ENCODE measurements at places on chromosomes 6 and 20.

DNA sequence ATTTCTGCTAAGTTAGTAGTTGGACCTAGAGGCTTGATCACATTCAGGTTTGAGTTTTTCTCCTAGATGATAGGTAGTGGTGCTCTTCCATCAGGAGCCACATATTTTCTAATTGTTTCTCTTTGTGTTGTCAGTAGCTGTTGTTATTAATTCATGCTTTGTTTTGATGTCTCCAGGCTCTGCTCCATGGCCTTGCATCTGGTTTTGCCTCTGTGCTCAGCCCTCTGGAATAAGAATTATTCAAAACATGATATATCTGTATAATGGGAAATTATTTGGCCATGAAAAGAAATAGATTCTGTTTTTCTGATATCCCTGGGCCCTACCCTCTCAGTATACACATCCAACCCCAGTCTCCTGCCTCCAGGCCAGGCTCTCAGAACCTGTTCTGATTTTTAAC is 184.8 kb downstream of the CDC5L start:
- no peak for DNase-seq
- H3K27me3 ChIP-seq, result peaks cover 25% of the 10 kb centered on the region
- H3K4me3 ChIP-seq, result no peak overlapping the region
- no peaks in the 10 kb centered on the region for H3K36me3 ChIP-seq
- no peaks in the 10 kb centered on the region for H3K4me1 ChIP-seq

DNA sequence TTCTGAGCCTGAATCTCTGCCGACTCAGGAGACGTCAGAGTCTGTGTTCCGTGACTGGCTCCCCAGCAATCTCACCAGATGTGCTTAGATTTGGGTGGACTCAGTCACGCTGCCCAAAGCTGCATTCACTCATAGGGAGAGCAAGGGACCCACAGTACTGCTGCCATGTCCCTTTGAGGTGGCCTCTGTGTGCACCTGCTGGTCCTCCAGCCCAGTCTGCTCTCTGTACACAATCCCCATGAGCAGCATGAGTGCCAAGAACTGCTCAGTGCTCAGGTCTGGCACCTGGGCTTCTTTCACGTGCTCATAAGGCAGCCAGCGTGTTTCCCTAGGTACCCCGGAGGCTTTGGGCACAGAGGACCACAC is 44.2 kb upstream of the TIAM2 start:
- DNase-seq, result no peak
- H3K27me3 ChIP-seq, result no peaks in the 10 kb centered on the region
- peaks cover 11% of the 10 kb centered on the region for H3K36me3 ChIP-seq

- H3K36me3 ChIP-seq, result peaks cover 40% of the 10 kb centered on the region
- H3K4me3 ChIP-seq, result no peak overlapping the region
- no peaks in the 10 kb centered on the region for H3K4me1 ChIP-seq
- H3K27ac ChIP-seq, result no peak overlapping the region
- H3K27me3 ChIP-seq, result no peaks in the 10 kb centered on the region
Measured at GRCh38 chr20:37244572-37244957, 17.0 kb downstream of the GHRH start.

GRCh38 chr20:33443006-33443511 is 504 bp downstream of the SNTA1 start:
- no peak overlapping the region for H3K27ac ChIP-seq
- peaks cover 13% of the 10 kb centered on the region for H3K27me3 ChIP-seq
- H3K36me3 ChIP-seq, result no peaks in the 10 kb centered on the region
- peak overlapping the region; percentile 79 for H3K4me3 ChIP-seq
- peak; percentile 16 for DNase-seq
- peaks cover 14% of the 10 kb centered on the region for H3K4me1 ChIP-seq

GRCh38 chr20:63732118-63733095 is 4.1 kb upstream of the LIME1 start:
- peaks cover 44% of the 10 kb centered on the region for H3K36me3 ChIP-seq
- H3K27me3 ChIP-seq, result no peaks in the 10 kb centered on the region
- no peak overlapping the region for H3K4me3 ChIP-seq

- no peaks in the 10 kb centered on the region for H3K36me3 ChIP-seq
- H3K27me3 ChIP-seq, result peaks cover 11% of the 10 kb centered on the region
- peak; percentile 11 for DNase-seq
- H3K27ac ChIP-seq, result no peak overlapping the region
- H3K4me1 ChIP-seq, result peaks cover 31% of the 10 kb centered on the region
- no peak overlapping the region for H3K4me3 ChIP-seq
Measured at GRCh38 chr20:17533396-17533795, 2.2 kb upstream of the BFSP1 start.

- H3K36me3 ChIP-seq, result peaks cover 48% of the 10 kb centered on the region
- peaks cover 43% of the 10 kb centered on the region for H3K4me1 ChIP-seq
- no peak overlapping the region for H3K4me3 ChIP-seq
- no peak overlapping the region for H3K27ac ChIP-seq
- no peaks in the 10 kb centered on the region for H3K27me3 ChIP-seq
- DNase-seq, result no peak
Measured at GRCh38 chr6:122405417-122405816, 6.0 kb downstream of the HSF2 start.

DNA sequence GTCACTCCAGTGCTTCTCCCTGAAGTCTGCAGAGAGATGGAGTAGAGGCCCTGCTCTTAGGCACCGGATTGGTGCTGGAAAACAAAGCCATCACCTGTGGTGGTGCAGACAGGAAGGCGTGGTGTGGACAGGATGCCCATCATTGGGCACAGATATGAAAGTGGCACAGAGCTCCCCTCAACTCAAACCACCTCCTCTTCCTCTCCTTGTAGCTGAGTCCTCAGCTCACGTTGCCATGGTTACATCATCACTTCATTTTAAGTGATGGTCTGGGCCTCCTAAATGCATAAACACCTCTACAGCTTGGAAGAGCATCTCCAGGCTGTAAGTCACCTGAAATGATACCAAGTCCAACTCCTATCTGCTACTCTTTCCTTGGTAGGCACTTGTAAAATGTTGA is 8.0 kb upstream of the RTF2 start:
- H3K4me3 ChIP-seq, result no peak overlapping the region
- no peaks in the 10 kb centered on the region for H3K27me3 ChIP-seq
- DNase-seq, result peak; percentile 46
- H3K4me1 ChIP-seq, result peaks cover 48% of the 10 kb centered on the region
- peaks cover 11% of the 10 kb centered on the region for H3K36me3 ChIP-seq

GRCh38 chr6:151576633-151577032 is 82.8 kb downstream of the CCDC170 start:
- peaks cover 5% of the 10 kb centered on the region for H3K27me3 ChIP-seq
- no peak overlapping the region for H3K27ac ChIP-seq
- no peak overlapping the region for H3K4me3 ChIP-seq
- H3K36me3 ChIP-seq, result no peaks in the 10 kb centered on the region

DNA sequence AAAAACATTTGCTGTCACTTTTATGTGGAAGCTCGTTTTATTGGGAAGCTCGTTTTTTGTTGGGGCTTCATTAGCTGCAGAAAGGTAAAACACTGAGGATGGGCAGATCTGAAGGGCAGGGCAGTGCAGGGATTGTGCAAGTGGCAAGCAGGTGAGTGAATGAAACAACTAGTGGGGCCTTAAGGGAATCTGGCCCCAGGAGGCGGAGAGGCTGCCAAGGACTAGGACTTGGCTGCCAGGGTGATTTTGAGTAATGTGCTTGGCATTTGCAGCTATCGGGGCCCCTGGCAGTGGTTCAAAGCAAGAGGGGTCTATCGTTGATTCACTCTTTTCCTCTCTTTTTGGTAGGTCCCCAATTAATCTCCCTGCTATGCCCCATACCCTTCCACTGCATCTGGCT is 11.5 kb downstream of the IL22RA2 start:
- H3K27ac ChIP-seq, result no peak overlapping the region
- DNase-seq, result no peak
- no peak overlapping the region for H3K4me3 ChIP-seq
- peaks cover 18% of the 10 kb centered on the region for H3K27me3 ChIP-seq

GRCh38 chr6:150201772-150202329 is 59.0 kb downstream of the PPP1R14C start:
- H3K27me3 ChIP-seq, result peaks cover 9% of the 10 kb centered on the region
- no peak overlapping the region for H3K4me3 ChIP-seq
- H3K36me3 ChIP-seq, result no peaks in the 10 kb centered on the region
- no peak overlapping the region for H3K27ac ChIP-seq
- H3K4me1 ChIP-seq, result peaks cover 2% of the 10 kb centered on the region

DNA sequence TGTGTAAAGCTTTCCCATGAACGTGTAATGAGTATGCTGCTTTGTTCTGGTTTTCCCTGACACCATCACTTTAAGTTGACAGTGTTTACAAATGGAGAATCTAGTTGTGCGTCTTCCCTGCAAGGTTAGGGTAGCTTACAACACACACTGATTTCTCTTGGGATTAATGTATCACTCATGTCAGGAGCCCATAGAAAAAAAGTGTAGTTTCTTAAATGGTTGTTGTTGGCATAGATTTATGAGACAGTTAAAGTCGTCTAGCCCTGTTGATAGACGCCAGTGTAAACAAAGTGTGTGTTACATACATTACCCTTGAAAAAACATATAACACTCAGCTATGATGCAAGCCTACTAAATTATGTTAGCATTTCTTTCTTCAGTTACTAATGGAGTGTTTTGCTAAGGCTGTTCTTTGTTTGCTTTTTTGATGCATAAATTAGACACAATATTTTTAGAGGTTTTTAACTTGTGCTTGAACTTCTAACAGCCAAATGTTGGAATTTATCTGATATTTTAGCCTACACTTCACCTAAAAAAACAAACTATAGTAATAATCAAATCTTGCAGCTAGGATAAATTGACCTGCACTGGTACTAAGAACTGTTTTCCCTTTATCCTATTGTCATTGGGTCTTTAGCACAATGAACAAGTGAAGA is 88.6 kb downstream of the RNF217 start:
- peaks cover 3% of the 10 kb centered on the region for H3K27me3 ChIP-seq
- DNase-seq, result no peak
- H3K36me3 ChIP-seq, result no peaks in the 10 kb centered on the region
- H3K4me3 ChIP-seq, result no peak overlapping the region

DNA sequence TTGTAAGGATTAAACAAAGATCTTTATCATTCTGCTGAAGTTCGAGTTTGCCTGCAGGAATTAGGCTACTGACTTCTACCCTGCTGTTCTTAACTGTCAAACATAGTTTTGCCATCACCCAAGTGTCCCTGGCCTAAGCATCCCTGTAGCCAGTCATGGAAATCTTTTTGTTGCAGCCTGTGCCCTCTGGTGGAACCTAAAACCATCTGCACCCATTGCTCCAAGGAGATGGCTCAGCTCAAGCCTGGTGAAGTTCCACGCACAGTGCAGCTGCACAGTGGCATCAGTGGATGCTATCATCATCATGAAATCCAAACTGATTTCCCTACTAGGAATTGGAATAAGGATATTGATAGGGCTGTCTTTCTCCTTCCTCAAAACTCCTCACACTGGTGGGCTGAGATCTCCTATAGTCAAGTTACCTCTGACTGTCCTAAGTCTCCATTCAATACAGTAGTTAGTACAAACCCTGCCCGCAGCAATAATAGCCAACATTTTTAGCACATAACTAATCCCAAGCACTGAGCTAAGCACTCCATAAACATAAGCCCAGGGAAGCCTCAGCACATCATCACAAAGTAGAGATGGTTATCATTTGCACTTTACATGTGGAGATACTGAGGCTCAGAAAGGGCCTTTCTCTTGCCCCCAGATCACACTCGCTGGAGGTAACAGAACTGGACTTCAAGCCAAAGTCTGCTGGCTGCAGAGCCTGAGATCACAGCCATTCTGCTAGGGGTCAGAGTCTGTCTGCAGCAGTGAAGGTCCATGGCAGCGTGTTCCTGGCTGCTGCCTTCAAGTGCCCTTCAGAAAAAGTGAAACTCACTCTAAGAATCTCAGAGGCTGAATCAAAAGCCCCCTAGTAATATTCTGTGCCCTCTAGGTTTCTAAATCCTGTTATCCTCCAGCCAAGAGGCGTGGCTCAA is 77.2 kb upstream of the MC3R start:
- H3K27ac ChIP-seq, result no peak overlapping the region
- H3K4me1 ChIP-seq, result no peaks in the 10 kb centered on the region
- no peak for DNase-seq
- H3K27me3 ChIP-seq, result no peaks in the 10 kb centered on the region

DNA sequence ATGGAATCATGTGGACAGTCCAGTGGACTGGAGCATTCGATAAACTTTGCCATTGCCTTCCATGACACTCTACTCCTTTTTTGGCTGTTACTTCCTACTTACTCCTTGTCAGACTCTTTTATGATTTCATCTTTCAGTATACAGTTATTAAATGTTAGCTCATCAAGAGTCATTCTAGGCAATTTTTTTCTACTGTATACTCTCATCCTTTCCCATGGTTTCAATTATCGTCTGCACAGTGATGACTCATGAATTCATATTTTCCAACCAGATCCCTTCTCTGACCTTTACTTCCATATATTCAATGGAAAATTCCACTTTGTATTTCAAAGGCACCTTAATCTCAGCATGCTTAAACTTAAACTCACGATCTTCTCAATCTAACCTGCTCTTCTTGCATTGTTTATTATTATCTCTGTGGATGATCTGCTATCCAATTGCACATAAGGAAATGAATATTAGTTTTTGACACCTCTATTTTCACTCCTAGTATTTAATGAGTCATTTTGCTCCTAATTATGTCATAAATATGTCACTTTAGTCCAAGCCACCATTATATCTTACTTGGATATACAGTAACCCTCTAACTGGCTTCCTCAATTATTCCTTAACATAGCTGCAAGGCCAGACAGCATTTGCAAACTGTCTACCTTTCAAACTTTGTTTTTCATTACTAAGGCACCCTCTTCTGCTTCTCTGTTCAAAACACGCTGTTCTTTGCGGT is 427.5 kb downstream of the PHF3 start:
- DNase-seq, result no peak
- H3K4me1 ChIP-seq, result no peaks in the 10 kb centered on the region

- no peaks in the 10 kb centered on the region for H3K4me1 ChIP-seq
- no peaks in the 10 kb centered on the region for H3K36me3 ChIP-seq
- no peak for DNase-seq
Measured at GRCh38 chr6:82030301-82030700, 217.2 kb downstream of the IBTK start.

GRCh38 chr6:169657284-169657610 is 44.6 kb downstream of the WDR27 start:
- DNase-seq, result no peak
- no peak overlapping the region for H3K27ac ChIP-seq
- H3K4me3 ChIP-seq, result no peak overlapping the region
- H3K27me3 ChIP-seq, result no peaks in the 10 kb centered on the region
- peaks cover 6% of the 10 kb centered on the region for H3K4me1 ChIP-seq
- no peaks in the 10 kb centered on the region for H3K36me3 ChIP-seq

- no peaks in the 10 kb centered on the region for H3K27me3 ChIP-seq
- DNase-seq, result no peak
- H3K36me3 ChIP-seq, result peaks cover 6% of the 10 kb centered on the region
- no peak overlapping the region for H3K27ac ChIP-seq
- H3K4me3 ChIP-seq, result no peak overlapping the region
- peaks cover 21% of the 10 kb centered on the region for H3K4me1 ChIP-seq
Measured at GRCh38 chr6:20341564-20341963, 60.1 kb upstream of the E2F3 start.

- no peak overlapping the region for H3K27ac ChIP-seq
- DNase-seq, result no peak
- H3K4me3 ChIP-seq, result no peak overlapping the region
- peaks cover 7% of the 10 kb centered on the region for H3K4me1 ChIP-seq
Measured at GRCh38 chr6:52498538-52499017, 78.3 kb downstream of the TRAM2 start.

- H3K27me3 ChIP-seq, result peaks cover 4% of the 10 kb centered on the region
- H3K36me3 ChIP-seq, result no peaks in the 10 kb centered on the region
- H3K4me1 ChIP-seq, result no peaks in the 10 kb centered on the region
- no peak overlapping the region for H3K4me3 ChIP-seq
Measured at GRCh38 chr6:170062209-170062914, 228.5 kb downstream of the DLL1 start.
